Endothelial cell of umbilical vein (primary cell): ENCODE measurements at places on chromosomes 4 and X.

GRCh38 chrX:51608126-51608525, 10.6 kb downstream of the CENPVL3 start:
- no peak for DNase-seq

DNA sequence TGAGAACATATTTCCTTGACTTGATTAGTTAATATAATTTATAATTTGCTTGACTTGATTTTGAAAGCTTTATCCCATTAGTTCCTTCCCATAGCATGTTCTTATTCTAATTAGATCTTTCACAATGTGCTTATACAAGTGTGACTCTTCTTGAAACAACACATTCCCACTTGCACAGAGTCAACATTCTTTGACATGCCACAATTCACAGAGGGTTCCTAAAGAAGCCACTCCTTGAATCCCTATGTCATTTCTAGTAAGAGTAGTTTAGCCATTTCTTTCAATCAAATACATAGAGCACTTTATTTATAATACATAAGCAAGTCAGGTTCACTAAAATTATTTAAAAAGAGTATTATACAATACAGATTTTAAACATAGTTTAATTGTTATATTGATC, 228.9 kb upstream of the GRID2 start:
- no peak for DNase-seq

- no peak for DNase-seq
These were observed 13.5 kb downstream of the ASB11 start for GRCh38 chrX:15301924-15302323.

DNA sequence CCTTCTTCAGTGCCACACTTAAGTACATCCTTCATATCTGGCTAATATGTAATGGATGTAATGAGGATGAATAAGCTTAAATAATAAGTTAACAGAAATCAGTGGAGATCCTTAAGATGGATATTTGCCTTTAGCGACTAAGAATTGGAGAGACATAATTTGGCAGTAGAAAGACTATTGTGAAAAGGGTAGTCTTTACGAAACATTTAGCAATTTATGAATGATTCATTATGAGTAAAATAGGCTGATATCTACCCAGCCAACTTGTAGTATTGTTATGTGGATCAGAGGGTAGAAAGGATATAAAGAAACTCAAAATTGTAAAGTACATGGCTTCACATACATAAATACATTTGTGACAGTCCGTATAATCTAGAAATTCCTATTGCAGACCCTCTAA, 2371.8 kb downstream of the PCDH7 start:
- no peak for DNase-seq

- no peak for DNase-seq
These were observed 86.9 kb upstream of the PHOX2B start for GRCh38 chr4:41835321-41835995.

DNA sequence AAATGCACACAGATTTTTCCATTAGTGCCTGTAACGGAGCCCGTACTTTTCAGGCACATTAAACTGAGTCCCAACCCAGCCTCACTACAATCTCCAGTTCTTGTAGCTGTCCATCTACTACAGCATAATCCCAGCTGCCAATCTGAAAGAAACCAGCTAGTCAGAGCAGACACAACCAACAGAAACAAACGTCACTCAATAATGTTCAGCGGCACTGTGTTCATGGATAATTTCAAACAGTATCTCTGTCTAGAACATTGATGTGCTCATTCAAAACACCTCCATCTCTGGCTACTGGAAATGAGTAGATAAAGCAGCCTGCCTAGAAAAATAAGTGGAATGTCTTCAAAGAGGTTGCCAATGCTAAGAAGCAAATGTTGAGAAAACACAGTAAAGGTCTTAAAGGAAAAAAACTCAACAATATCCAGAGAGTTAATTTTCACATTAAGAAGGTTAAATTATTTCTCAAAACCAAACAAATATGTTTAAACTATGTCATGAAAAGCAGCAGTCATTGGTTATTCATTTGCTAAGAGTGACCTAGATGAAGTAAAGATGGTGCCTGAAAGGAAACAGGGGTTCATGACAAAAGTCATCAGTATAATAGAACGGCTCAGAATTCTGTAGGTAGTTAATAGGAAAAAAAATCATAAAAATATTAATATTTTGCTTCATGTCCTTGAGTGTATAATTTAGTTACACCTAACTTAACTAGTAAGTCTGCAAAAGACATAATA, 245.1 kb upstream of the MAB21L2 start:
- DNase-seq, result no peak

DNA sequence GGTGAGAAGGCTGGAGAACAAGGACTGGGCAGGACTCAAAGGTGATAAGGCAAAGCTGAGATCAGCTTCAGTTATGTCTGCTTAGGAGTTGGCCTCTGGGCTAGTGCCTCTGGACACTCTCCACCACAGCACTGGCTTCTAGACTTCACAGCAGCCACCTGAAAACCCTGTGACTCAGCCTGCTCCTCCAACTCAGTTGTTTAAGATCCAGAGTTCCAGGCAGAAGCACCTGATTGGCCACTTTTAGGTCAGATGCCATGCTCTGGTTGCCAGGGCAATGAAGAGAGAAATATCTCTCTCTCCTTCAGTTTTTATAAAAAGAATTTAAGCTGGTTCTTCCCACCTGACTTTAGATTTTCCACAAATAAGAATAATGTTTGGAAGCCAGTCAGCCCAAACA, 47.9 kb upstream of the BLTP1 start:
- DNase-seq, result no peak

- peak; percentile 6 for DNase-seq
These were observed 27.3 kb downstream of the CT45A1 start for GRCh38 chrX:135740681-135741149.

DNA sequence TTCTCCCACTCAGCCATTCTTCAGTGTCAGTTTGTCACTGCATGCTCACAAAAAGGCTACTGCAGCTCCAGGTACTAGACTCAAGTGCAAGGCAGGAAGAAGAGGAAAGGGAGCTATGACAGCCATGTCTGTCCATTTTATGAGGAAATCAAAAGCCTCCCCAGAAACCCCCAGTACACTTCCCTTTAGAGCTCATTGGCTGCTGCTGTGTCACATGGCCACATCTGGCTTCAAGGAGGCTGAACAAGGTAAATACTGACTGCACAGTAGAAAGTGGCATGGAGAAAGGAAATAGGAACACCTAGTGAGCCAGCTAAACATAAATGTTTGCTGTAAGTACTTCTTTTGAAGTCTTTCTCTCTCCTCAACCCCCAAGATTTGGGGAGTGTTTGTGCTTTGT, 67.2 kb upstream of the FRAS1 start:
- no peak for DNase-seq

DNA sequence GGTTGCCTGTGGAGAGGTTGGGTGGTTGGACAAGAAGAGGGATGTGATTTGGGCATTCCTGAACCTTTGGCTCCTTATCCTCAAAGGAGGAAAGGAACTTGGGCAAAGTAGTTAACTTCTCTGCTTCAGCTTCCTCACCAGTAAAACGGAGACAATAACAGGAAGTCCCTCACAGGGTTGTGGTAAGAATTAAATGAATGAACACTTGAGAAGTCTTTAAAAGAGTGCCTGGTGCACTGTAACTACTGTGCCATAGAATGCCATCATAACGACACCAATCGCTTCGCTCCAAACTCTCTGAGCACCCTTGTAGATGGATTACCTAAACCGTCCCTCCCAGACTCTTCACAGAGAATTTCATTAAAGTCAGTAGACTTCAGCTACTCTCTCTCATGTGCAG, 10.5 kb downstream of the ZCCHC18 start:
- peak; percentile 22 for DNase-seq

- no peak for DNase-seq
These were observed 154.7 kb downstream of the RAB28 start for GRCh38 chr4:13329340-13329850.

GRCh38 chr4:107220976-107221375, 184.9 kb upstream of the DKK2 start:
- DNase-seq, result no peak

GRCh38 chr4:183658362-183659028, 490 bp downstream of the RWDD4 start:
- peak; percentile 37 for DNase-seq

GRCh38 chrX:68897118-68897945, 68.5 kb downstream of the EFNB1 start:
- no peak for DNase-seq

DNA sequence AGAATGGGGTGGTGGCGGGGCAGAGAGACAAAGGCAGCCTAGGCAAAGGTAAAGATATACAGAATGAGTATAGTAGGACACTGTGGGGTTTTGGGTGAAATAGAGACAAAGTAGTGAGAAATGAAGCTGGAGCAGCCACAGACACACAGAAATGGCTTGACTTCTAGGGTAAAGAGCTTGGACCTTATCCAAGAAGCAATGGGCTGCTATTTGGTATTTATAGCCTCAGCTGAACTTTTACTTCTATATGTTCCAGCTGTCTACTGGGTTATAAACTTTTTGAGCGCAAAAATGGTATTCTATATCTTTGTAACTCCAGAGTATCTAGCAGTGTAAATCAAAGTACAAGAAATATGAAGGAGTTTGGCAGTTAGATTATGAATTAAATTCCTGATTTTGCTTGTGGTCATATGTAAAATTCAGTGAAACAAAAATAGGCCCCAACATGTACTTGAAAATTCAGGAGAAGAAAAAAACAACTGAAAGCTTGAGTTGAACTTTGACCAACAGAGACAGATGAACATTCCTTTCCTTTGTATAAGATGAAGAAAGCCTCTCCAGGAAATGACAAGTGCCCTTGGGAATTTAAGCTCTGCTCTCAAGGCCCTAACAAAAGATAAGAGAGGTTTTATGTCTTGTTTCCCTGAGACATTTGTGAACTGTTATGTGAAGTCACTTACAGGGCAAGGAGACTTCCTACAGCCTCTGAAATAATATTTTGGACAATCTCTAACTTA, 354.1 kb downstream of the CHIC1 start:
- DNase-seq, result peak; percentile 90

DNA sequence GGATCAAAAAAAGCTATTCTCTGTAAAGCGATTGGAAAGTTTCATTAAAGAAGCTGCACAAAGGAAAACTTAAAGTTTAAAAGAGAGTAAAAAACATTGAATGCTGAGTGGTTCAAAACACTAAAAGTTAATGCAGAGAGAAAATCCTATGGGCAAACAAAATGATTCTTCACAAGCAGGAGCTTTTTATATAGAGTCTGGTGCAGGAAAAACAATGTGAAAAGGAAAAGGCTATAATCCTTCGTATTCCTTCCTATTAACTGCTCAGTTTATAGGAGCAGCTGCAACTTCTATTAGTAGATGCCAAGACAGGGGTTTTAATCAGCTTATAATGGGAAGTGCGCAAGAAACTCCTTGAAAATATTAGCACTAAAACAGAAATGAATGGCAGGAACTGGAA, 100.7 kb downstream of the PDGFC start:
- no peak for DNase-seq

DNA sequence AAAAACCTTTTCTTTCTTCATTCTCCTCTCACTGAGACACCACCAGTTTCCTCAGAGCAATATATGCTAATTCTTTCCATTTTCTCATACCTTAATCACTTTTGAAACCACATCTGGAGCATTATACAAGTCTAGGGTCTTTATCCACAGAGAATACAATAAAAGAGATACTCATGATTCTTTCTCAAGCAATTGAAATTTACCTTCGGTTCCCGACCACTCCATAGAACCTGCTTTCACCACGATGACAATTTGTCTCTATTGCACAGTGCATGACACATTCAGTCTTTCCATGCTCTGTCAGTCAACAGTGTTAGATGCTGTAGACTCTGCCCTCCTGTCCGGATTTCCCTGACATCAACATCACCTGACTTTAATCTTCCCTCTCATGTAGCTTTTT, 409.3 kb upstream of the NWD2 start:
- DNase-seq, result no peak

DNA sequence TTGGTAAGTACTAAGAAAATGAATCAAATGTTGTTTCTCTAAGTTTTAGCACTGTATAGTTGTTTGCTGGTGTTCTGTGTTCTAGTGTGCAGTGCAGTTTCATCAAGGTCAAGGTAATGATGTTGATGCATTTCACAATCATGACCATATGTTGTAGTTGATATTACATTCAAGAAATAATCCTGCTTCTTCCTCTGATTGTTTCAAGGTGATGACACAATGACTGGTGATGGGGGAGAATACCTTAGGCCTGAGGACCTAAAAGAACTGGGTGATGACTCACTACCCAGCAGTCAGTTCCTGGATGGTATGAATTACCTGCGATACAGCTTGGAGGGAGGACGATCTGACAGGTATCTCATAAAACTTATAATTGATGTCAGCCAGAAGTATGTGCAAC, 261.6 kb downstream of the ANK2 start:
- DNase-seq, result no peak

- DNase-seq, result no peak
These were observed 160.5 kb downstream of the ZNF518B start for GRCh38 chr4:10296730-10297129.

DNA sequence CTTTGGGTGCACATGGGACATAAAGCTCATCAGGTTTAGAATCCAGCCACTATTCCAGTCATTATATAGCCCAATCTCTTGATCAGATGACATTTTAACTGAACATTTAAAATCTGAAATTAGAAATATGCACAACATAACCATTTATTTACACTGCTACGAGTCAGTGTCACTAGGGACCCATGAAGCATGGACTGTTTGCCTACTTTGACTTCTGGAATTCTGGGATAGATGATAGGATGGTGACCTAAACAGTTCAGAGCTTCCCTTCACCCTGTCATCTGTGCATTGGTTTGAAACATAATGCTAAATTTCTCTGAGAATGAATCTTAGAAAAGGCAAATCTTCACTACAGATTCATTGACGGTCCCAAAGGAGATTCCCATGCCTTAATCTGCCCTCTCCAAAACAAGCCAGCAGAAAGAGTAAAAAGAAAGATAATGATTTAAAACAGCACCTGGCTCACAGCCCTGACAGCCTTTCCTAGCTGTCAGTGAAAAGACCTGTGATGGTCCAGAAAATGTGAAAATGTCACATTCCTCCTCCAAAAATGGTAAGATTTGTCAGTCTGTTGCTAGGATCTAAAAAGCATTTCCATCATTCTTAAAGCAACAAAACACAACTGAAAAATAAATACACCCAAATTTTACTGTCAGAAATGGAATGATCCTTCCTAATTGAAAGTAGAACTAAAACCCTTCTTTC, 18.9 kb upstream of the HERC3 start:
- DNase-seq, result no peak

- no peak for DNase-seq
These were observed 51.3 kb upstream of the SPRY1 start for GRCh38 chr4:123345137-123345934.

- peak; percentile 80 for DNase-seq
These were observed 115.0 kb upstream of the LDB2 start for GRCh38 chr4:17013382-17014006.

DNA sequence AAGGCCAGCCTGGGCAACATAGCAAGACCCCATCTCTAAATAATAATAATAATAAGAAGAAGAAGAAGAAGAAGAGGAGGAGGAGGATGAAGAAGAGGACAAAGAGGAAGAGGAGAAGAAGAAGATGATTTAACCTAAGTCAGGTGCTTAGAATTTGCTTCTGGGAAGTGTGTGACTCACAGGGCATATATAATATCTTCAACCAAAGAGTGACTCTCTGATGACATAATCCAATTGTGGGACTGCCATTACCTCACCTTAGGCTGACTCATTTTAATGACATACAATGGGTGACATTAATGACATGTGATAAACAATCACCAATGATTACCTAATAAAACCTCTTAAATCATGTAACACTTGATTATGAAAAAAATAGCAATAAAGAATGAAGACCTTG, 32.7 kb upstream of the MBTPS2 start:
- no peak for DNase-seq
